ENCODE measurements at places on chromosomes 7 and 10.
A peak's percentile ranks its signal among the peaks of the same experiment; 100 is the strongest.

DNA sequence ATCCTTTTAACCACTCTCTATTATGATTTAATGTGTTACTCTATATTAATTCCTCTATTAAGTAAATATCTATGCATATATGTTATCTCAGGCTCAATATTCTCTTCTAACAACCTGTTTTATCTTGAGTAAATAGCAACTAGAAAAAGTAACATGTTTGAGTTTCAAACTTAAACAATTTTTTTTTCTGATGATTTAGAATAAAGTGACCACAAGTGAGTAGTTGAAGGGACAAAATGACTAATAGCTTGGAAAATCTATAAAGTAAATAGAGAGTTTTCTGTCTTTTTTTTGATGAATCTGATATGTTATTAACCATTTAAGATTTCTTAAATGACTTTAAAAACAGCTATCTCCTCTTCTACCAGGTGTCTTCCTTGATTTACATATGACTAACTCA, 483.8 kb downstream of the TFEC start:
- DNase-seq: no peak

- DNase-seq: no peak
These were observed 387.2 kb downstream of the CNTNAP2 start for GRCh38 chr7:146503844-146504243.

DNA sequence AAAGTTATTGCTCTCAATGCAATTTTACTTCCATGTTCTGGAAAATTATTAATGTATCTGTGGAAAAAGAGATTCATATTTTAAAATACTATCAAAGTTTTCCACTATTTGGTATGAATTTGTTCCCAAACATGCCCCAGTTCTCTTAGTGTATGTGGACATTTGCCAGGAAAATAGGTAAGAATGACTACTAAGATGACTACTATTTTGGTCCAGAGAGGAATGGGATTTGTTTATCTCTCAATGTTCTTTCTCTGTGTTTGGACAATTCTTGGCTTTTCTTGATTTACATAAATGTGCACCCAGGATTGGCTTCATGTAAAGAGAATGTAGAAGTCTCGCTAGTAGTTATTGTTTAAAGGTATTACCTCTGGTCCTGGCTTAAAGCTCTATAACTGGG, 60.3 kb upstream of the POT1 start:
- no peak for DNase-seq

- DNase-seq: no peak
These were observed 129.3 kb upstream of the JCAD start for GRCh38 chr10:30188556-30189237.

DNA sequence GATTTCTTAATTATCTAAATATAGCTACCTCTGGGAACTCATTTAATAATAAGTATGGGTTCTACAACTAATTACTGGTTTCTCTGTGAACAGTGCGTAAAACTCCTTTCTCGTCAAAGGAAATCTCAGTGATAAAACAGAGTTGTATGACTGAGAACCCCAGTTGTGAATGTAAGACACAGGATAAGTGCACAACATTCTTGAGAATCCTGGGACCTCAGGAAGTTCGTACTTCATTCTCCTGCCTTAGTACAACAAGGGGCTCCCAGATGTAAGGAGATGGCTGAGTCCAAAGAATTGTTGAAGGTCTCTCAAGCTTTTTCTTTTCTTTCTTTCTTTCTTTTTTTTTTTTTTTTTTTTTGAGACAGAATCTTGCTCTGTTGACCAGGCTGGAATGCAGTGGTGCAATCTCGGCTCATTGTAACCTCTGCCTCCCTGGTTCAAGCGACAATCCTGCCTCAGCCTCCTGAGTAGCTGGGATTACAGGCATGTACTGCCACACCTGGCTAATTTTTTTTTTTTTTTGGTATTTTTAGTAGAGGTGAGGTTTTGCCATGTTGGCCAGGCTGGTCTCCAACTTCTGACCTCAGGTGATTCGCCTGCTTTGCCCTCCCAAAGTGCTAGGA, 12.5 kb downstream of the DENND10 start:
- DNase-seq: no peak

DNA sequence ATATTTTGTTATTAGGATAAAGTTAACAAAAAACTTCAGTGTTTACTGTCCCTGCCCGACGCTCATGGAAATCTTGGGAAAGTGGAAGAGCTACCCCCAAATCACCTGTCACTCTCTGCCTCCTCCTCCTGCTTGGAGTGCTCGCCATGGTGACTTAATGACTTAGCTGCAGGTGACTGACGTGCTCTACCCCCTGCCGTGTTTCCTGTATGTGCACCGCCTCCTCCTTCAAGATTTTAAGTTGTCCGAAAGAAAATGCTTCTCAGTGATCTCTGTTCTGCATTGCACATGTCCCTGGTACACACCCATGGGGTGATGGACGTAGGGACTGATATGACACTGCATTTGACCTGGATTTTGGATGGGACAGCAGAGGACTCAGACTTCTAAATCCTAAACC, 338.8 kb upstream of the SHH start:
- DNase-seq: no peak

- DNase-seq: no peak
These were observed 23.0 kb downstream of the PTPRN2 start for GRCh38 chr7:158564663-158565035.

DNA sequence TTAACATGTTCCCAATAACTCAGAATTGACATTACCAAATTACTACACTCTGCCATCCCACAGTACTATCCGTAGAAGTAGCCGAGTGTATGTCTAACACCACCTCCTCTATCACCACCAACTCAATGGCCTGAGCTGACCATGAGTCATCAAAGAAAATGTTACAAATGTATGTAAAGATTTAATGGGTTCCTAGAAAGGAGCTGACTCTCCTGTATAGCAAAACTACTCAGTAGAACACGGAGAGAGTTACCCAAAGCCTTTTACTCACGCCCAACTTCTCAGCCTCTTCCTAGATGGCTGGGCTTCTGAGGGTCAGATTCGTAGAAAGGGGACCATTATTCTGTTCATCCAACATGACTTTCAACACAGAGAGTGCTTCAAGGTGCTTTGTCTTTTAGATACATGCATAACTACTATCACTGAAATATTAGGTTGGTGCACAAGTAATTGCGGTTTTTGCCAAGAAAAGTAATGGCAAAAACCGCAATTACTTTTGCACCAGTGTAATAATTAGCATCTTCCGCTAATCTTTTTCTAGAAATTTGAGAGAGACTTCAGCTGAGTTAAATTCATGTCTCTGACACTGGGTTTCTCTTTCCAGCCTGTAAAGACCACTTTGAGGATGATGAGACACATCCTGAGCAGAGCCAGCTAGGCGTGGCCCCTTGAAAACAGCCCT, 24.0 kb upstream of the NANOS1 start:
- DNase-seq: no peak

- no peak for DNase-seq
These were observed 35.7 kb upstream of the CREB5 start for GRCh38 chr7:28376634-28377033.

GRCh38 chr7:69625798-69626197, 27.5 kb downstream of the AUTS2 start:
- DNase-seq: no peak

- DNase-seq: no peak
These were observed 62.5 kb downstream of the HIPK2 start for GRCh38 chr7:139715194-139715815.

DNA sequence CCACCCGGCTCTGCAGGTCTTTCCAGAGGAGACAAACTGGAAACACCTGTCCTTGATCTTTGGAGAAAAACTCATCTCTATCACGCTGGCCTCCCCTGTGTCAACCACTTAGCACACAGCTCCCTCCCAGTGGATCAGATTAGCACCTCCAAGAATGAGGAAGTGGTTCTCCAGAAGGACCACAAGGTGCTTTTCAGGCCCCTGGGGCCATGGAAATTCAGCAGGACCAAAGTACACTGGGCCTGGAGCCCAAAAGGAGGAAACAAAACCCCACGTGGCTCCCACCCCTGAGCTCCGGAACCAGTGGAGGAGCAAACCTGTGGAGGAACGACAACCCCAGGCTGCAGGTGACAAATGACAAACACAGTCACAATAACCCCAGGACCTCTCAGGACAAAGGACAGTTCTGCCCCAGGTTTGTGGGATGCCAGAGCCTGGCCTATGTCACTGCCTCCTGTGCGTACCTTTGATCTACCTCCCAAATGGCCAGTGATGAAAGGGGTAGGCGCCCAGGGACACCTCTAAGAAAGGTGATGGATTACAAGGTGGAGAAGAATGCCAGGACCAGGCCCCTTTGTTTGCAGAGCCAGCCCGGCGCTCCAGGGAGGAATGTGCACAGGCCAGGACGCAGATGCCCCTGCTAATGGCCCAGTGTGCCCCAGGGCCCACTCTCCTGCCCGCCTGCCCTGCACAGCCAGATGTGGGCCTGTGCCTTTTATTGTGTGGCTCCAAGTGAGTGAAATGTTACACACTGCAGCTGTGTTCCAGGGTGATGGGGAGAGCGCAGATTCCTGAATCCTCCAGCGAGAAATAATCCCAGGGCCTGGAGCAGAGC, 5.7 kb downstream of the TNS3 start:
- DNase-seq: no peak

DNA sequence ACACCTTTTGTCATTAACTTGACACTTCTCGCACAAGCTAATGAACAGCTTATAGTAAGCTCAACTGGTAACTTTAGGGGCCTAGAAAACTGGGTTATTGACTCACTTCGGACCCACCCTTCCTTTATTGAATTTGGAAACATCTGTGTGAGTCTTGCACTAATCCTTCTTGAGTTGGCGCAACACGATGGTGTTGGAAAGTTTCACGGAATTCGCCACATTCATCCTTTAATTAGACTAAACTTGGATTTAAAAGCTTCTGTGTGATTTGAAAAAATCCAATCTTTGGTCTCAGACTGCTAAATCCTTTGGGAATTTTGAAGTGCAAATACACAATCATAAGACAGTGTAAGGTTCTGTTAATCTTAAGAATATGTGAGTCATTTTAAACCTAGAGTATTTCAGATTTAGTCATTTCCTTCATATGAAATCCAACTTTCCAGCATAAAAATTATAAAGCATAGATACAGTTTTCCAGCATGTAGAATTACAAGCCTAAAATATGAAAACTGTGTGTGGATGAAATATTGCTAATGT, 15.1 kb downstream of the FZD8 start:
- no peak for DNase-seq

DNA sequence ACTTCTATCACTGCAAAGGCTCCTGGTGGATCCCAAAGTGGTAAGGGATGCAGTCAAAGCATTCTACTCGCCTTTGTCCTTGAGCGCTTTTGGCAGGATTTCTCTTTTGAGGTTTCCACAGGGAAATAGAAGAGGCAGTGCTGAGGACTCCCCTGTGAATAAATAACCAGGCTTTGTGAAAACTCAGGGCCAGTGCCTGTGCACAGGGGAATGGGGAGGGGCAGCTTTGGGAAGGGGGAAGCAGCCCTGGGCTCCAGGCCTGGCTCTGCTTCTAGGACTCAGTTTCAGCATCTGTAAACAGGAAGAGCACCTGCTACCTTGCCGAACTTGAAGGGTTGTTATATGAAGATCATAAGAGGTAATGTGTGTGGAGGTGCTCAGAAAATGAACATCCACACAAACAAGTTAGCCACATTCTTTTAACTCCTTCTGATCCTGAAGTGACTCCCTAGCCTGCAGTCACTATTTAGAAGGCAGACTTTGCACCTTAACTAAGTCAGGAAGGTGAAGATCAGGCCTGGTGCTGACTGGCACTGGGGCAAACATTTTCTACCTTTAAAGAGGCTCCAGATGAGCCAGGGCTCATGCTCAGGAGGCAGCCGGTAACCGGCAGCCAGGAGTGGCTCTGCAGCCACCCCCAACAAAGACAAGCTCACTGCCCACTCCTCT, 22.5 kb upstream of the MMP21 start:
- DNase-seq: no peak

- no peak for DNase-seq
These were observed 58.3 kb upstream of the COBL start for GRCh38 chr7:51374936-51375335.

GRCh38 chr10:132591166-132591971, 53.8 kb downstream of the INPP5A start:
- no peak for DNase-seq

- no peak for DNase-seq
These were observed 152.8 kb downstream of the AUTS2 start for GRCh38 chr7:69751026-69751425.

DNA sequence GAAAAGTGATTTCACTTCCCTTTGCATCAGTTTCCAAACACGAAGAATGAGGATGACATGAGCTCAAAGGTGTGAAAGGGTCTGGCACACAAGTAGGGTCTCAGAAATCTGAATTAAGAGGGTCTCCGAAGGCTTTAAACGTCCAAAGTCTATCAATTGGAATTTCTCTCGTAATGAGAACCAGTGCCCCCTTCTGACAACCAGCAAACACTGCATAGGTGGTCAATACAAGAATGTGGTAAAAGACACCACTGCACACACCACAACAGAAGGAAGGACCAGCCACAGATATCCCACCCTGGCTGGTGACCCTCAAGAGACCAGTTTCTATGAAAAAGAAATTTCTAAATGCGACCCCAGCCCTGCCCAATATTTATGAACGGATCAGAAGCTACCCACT, 78.1 kb downstream of the CALN1 start:
- peak; percentile 51 for DNase-seq

- DNase-seq: no peak
These were observed 1358.9 kb upstream of the LRRTM3 start for GRCh38 chr10:65566906-65567305.
